Spinal cord (tissue), 10 donors: ENCODE measurements at places on chromosomes 5 and 9.

DNA sequence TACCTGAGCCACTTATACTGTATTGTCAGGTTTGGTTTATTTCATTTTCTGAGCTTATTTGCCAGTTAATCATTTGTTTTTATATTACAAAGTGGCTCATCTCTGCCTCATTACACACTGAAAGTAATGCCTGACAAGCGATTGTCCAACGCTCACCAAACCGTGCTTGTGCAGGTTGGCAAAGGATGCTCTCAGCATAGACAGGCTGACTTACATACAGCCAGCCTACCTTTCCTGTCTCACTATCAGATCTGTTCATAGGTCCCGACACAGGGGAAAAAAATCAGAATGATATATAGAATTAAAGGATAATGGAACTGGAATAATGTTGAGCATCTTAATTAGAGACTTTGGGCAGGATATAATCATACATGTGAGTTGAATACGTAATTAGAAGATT lies 739.7 kb upstream of the RIOK2 start:
- no peaks in the 10 kb centered on the region for H3K4me1 ChIP-seq
- no peak overlapping the region for H3K4me3 ChIP-seq
- H3K27ac ChIP-seq = no peak overlapping the region
- no peak for DNase-seq

DNA sequence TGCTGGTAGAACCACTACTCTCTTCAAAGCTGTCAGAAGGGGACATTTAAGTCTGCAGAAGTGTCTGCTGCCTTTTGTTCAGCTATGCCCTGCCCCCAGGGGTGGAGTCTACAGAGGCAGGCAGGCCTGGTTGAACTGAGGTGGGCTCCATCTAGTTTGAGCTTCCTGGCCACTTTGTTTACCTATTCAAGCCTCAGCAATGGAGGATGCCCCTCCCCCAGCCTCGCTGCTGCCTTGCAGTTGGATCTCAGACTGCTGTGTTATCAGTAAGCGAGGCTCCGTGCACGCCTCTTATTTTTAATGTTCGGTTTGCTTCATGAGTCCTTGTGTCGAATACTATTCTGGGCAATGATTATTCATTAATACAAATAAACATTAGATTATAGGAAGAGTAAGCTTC lies 3.1 kb upstream of the SLC27A6 start:
- H3K27me3 ChIP-seq = peaks cover 16% of the 10 kb centered on the region
- no peak overlapping the region for H3K27ac ChIP-seq
- peaks cover 12% of the 10 kb centered on the region for H3K4me1 ChIP-seq
- DNase-seq = no peak
- no peaks in the 10 kb centered on the region for H3K36me3 ChIP-seq

- H3K27ac ChIP-seq = no peak overlapping the region
- no peak for DNase-seq
- H3K4me3 ChIP-seq = no peak overlapping the region
- H3K4me1 ChIP-seq = peaks cover 11% of the 10 kb centered on the region
Measured at GRCh38 chr9:119255116-119255515, 114.1 kb downstream of the BRINP1 start.

- no peaks in the 10 kb centered on the region for H3K36me3 ChIP-seq
- H3K27me3 ChIP-seq = no peaks in the 10 kb centered on the region
- DNase-seq = no peak
- no peak overlapping the region for H3K4me3 ChIP-seq
Measured at GRCh38 chr5:15887093-15887492, 292.5 kb downstream of the MARCHF11 start.

DNA sequence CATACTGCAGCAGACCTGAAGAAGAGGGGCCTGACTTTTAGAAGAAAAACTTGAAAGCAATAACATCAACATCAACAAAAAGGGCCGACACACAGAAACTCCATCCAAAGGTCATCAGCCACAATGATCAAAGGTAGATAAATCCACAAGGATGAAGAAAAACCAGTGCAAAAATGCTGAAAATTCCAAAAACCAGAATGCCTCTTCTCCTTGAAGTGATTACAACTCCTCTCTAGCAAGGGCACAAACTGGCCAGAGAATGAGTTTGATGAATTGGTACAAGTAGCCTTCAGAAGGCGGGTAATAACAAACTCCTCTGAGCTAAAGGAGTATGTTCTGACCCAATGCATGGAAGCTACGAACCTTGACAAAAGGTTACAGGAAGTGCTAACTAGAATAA lies 186.2 kb upstream of the RAI14 start:
- H3K4me3 ChIP-seq = no peak overlapping the region
- H3K36me3 ChIP-seq = no peaks in the 10 kb centered on the region
- no peaks in the 10 kb centered on the region for H3K4me1 ChIP-seq
